ENCODE measurements at places on chromosomes 6 and 20.

GRCh38 chr20:60512443-60512842, 554.2 kb downstream of the CDH26 start:
- DNase-seq = no peak

DNA sequence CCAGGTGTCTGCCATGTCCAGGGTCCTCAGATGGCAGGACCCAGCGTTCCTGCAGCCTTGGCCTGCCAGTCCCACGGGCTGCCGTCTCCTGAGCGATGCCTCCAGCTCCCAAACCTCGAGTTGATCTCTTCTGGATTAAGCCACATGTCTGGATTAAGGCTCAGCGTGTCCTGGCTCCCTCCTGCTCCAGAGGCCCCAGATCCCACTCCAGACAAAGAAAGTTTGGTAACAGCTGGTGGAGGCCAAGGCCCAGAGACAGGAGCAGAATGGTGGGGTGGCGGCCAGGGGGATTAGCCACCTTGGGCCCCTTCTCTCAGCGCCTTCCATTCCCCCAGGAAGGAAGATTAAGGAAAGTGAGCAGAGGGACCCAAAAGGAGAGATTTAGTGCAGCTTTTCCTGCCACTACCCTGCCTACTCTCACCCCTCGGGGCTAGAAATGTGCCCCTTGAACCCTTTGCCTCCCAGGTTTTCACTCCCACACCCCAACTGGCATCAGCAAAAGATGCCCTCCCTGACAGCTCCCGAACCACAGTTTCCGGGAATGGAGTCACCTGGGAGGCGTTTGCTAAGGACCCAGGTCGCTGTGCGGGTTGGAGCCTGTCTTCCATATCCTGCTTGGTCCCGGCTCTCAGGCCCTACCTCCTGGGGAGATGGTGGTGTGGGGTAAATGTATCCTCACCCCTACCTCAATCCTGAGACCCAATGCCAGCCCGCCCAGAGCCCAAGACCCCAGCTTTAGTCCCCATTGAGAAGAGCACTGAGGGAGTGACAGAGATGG, 6.9 kb downstream of the SPDEF start:
- no peak for DNase-seq

GRCh38 chr6:110042670-110043296, 64.7 kb downstream of the GPR6 start:
- DNase-seq = no peak

- no peak for DNase-seq
Observed at GRCh38 chr6:25010902-25011625, 75.3 kb upstream of the RIPOR2 start.

DNA sequence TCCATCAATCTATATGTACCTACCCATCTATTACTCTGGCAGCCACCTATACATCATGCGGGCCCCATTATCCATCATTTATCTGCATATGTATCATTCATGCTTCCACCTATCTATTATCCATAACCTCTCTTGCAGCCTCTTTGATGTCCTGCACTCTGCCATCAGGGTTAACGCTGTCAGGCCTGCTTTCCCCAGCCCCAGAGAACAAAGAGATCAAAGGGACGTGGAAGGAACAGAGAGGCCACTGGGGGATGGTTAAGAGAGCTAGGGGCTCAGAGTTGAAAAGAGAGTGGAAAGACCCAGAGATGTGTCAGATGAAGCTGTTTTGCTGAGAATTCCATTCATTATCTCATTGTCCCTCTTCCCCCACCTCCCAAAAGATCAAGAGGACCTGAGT, 67.3 kb upstream of the CCDC167 start:
- no peak for DNase-seq

DNA sequence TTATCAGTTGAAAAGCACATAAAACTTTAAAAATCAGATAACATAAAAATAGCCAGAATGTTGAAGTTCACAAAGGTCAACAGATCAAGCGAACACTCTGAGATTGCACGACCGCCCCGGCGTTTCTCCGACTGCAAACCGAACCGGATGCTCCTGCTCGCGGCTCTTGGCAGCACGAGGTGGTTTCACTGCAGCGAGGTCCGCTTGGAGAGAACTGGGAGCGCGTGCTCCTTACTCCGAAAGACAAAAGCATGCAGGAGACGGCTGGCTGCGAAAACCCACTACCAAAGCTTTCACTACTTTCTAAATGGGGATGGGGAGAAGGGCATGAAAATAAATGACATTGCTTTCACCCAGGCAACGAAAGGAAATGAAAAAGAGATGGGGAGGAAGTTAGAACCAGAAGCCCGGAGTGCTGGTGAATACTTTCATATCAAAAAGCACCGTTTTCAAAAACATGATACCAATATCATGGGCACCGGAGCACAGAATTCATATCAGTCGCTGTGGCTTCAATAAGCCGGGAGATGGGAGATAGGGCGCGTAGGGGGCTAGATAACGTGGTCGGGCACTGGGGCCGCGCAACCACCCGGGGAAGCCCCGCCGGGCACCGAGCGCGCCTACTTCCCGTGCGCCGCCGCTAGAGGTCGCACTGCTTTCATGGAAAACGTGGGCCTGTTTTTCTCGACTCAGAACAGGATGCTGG, 8.3 kb upstream of the ANKRD60 start:
- peak; percentile 41 for DNase-seq

DNA sequence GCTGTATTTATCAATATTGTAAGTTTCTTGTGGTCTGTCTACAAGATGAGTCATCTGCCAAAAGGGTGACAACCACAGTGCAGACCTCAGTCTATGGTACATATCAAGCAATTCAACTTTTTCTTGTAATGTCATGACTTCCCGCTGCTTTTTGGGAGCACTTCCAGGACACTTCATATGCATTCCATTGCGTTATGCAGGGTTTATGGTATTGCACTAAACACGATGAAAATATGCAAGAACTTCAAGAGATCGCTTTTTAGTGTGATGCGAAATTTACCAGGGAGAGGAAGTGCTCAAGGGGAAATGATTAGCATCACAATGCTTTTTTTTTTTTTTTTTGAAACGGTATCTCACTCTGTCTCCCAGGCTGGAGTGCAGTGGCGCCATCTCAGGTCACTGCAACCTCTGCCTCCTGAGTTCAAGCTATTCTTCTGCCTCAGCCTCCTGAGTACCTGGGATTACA, 166.5 kb downstream of the TFAP2A start:
- DNase-seq = no peak
